Right forelimb (tissue), 1 donor: ENCODE measurements at places on chromosomes 7 and 10.
A peak's percentile ranks its signal among the peaks of the same experiment; 100 is the strongest.

GRCh38 chr7:40749877-40750276 lies 615.1 kb downstream of the SUGCT start:
- DNase-seq, result no peak

DNA sequence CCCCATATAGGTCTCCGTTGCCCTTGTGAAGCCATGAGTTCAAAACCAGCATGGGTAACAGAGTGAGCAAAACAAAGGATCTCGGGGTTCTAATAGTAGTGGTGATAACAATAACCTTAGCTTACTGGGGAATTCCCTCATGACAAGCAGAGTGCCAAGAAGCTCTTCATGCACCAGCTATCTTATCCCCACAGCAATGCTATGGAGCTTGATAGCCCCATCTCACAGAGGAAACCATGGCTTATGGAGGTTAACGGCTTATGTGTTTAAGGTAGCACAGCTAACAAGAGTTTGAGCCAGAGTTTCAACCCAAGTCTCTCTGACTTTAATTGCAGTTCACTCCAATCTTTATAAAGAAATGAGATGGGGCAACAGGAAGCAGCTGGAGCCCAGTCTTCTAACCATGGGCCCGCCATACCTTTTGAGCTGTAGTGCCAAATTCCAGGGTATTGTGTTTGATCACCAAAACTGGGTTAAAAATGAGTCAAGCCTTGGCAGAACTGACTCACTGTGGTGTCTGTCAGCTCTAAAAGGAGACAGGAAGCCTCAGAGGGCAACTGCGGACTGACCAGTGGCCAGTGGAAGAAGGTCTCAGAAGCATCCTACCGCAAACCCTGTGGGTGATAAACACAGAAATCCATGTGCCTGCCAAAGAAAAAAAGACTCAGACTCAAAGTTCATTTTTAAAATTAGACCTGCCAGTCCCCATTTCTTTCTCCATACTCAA lies 16.5 kb upstream of the PLAU start:
- DNase-seq, result no peak

- DNase-seq, result no peak
Measured at GRCh38 chr7:48084727-48085432, 4.2 kb upstream of the UPP1 start.

GRCh38 chr7:55078465-55079372 lies 59.9 kb downstream of the EGFR start:
- DNase-seq, result peak; percentile 53
